Pulmonary artery endothelial cell (primary cell): ENCODE measurements at places on chromosomes 7 and 10. TPM values are rescaled to one million over a fixed set of nuclear protein-coding genes. Genes with fewer than 3 reads are reported as not detected.

Gene TFEC
- 13.2 and 15.4 TPM in 2 replicates for total RNA-seq

Gene LRRD1
- not detected in 2 replicates for total RNA-seq

Gene OIT3
- total RNA-seq, result 0.07 TPM in 2 replicates

Gene MAP3K8
- 5.8 and 7.4 TPM in 2 replicates for total RNA-seq

Gene BLNK
- not detected in 2 replicates for total RNA-seq

Gene DNAJC1
- total RNA-seq, result 28.4 and 46.5 TPM in 2 replicates

Gene ZNF853
- 0.39 and 0.79 TPM in 2 replicates for total RNA-seq

Gene ZNF485
- 2.0 and 2.5 TPM in 2 replicates for total RNA-seq

Gene KLHDC10
- 29.3 and 39.9 TPM in 2 replicates for total RNA-seq

Gene ARHGEF35
- 0.40 and 0.88 TPM in 2 replicates for total RNA-seq

Gene NRCAM
- total RNA-seq, result 59.2 and 87.2 TPM in 2 replicates

Gene IDI2
- not detected in 2 replicates for total RNA-seq

Gene GRM3
- total RNA-seq, result not detected in 2 replicates

Gene WAPL
- total RNA-seq, result 53.0 and 60.7 TPM in 2 replicates
